Activated CD8-positive, alpha-beta memory T cell treated with anti-CD3 and anti-CD28 coated beads for 1 hour (primary cell): ENCODE measurements at places on chromosomes 1 and 21.

- DNase-seq = no peak
Observed at GRCh38 chr1:110048923-110049601, 14.6 kb downstream of the STRIP1 start.

GRCh38 chr1:46585312-46585938, 18.6 kb downstream of the MKNK1 start:
- no peak for DNase-seq

DNA sequence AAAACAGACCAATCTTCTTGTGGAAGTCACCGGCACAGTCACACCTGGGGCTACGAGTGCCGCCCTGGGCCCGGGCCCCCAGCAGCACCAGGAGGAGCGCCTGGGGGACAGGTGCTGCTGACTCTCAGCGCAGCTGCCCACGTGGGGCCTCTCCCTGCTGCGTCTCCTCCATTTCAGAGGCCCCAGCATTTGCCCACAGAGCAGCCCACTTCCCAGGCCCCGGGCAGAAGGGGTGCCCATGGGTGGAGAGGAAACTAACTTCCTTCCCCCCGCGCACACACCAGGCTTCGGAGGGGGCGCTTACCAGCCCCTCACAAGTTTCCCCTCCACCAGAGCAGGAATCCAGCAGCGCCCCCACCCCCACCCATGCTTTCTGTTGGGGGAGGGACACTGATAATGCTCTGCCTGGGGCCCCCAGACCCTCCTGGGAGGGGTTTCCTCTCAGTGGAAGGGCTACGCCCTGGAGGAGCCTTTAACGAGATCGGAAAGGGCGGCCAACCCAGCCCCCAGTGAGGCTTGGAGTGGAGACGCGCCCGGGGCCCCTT, 440 bp downstream of the TNFRSF25 start:
- no peak for DNase-seq

DNA sequence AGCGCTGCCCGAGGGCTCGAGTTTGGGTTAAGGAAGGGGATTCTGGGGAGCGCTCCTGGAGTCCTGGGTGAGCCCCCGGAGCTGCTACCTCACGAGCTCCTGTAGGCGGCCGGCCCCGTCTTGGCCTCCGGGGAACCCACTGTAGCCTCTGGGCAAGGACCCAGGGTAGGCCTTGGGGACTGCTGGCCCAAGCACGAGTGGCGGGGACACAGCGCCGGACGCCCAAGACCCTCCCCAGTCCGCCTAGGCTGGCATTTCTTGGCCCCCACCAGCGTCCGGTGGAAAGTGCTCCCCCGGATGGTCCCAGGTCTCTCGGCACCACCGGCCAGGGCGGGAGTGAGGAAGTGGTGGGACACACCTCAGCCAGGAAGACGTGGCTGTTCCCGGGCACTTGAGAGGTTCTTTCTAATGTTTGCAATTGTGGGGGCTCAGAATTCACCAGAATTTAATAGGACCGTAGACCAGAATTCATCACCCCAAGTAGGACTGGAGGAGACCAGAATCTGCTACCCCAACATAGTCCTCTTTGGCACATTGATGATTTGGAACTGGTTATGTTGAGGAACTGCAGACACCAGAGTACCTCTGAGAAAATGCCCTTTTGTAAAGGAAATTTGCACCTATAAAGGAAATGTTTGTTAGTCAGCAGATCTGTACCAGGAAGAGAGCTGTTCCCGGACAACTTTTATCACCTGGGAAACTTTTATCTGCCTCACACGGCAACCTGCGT, 622 bp upstream of the TMPRSS2 start:
- DNase-seq = no peak

DNA sequence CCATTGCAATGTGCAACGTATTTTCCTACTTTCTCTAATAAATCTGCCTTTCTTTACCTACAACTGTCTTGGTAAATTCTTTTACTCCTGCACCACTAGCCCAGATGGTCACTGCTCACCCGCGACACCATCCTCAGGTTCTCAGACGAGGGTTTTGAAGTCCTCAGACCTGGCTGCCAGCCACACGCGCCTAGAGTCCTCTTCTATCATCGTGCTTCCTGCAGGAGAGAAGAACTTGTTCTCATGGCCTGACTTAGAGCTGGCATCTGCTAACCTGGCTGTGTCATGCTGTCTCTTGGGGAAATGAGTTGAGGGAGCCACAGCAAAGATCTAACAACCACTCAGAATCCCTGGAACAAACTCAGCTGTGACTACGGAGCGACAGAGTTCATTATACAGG, 30.3 kb upstream of the PGBD5 start:
- DNase-seq = no peak

DNA sequence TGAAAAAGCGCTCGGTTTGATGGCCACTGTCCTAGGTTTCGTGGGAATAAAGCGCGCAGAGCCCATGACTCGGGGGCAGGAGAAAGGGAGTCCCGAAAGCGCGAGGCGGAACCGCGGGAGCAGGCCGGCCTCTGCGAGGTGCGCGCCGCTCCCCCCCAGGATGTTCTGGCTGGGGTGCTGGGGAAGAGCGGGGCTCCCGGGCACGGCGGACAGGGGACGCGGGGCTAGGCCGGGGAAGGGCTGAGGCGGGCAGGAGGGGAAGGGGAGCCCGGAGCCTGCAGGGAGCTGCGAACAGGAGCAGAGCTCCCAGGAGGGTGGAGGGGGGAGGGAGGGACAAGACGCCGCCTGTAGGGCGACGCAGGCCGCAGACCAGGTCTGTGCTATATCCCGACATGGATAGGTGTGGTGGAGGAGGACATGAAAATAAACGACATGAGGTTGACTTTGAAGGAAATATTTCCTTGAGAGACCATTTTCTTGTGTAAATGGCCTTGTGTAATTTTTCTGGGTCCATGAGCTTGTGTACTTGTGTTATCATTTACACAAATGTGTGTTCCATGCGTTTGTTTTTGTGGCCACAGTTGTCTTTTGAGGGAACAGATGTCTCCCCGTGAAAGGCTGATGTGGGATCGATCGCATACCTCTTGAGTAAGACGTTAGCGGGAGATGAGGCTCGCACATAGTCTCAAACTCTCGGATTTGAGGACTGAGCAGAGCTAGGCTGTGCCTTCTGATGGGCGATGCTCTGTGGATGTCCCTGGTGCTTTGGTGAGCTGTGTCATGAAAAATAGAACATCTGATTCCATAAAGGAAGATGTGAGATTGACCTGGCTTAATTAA, 1.3 kb downstream of the PCNT start:
- no peak for DNase-seq

GRCh38 chr1:16174261-16174868, 18.5 kb upstream of the EPHA2 start:
- no peak for DNase-seq

DNA sequence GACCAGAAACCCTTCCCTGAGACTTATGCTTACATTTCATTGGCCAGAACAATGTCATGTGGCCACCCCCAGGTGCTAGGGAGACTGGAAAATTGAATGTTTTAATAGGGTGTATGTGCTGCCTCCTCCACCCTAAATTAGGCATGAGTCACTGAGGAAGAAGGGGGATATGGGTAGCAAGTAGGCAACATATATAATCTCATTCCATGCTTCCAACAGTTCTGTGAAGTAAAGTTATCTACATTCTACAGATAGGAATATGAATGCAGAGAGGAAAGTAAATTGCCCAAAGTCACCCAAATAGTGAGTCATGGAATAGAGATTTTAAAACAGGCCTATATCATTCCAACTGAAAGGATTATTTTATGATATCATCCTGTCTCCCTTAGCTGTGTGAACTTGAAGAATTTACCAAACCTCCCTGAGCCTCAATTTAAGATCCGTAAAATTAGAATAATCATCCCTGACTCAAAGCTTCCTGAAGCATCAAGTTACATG, 168.6 kb upstream of the FGGY start:
- no peak for DNase-seq
